ENCODE measurements at places on chromosomes 4 and X.
A peak's percentile ranks its signal among the peaks of the same experiment; 100 is the strongest.

DNA sequence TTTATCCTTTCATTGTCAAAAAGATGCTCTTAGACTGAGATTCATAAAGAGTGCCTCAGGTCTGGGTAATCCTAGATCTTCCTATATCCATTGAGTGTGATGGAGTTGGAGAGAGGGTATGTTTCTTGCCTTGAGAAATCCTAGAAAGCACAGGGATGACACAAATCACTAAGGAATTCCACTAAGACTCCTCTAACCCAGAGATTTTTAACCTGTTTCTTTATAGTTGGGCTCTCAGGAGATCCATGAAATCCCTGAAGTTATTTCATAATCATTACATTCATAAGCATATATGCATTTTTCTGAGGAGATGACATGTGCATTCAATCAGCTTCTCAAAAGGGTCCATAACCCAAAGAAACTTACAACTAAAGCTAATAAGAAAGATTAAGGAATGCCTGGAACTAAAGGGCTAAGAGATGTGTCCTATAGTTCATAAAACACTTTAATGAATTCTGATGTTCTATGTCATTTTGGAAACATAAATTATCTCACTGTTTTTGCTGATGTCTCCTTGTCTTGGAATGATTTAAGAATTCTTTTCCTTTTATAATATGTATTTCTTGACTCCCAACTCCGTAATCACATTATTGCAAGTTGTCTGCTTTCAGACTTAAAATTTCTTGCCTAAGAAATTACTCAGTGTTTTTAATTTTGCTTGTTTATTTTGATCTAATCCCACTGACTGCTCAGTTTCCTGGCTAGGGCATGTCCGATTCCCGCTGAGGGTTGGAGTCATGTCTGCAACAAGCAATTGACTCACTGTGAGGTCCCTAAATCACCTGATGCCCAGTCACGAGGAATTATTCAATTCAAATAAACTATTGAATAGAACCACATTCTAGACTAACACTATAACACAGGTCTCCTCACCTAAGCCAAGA lies 2.8 kb upstream of the AMTN start:
- DNase-seq = no peak

DNA sequence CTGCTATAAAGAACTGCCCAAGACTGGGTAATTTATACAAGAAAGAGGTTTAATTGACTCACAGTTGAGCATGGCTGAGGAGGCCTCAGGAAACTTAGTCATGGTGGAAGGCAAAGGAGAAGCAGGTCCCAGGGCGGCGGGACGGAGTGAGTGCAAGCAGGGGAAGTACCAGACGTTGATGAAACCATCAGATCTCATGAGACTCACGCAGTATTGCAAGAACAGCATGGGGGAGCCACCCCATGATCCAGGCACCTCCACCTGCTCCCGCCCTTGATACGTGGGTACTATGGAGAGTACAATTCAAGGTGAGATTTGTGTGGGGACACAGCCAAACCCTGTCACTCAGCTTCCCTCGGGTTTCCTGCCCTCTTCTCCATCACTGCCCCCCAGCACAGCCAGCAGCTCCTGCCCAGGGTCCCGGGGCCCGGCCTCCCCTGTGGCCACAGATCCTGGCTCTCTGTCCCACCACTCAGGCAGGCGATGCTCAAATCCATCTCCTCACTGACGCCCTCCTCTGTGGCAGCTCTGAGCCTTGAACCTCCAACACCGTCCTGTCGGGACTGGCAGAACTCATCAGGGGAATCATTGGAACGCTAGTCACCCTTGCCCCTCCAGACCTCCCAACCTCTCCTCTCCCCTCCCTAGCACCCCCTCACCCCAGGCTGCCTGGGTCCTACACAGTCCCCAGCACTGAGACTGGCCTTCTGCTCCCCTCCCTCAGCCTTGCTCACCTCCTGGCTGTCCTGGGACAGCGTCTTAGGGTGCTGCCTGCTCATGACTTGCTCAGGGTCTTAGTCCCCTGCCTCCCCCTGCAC lies 37.6 kb downstream of the FGFRL1 start:
- peak; percentile 56 for DNase-seq

GRCh38 chr4:18676526-18676915 lies 655.0 kb upstream of the LCORL start:
- no peak for DNase-seq

GRCh38 chr4:1771555-1772305 lies 21.4 kb upstream of the FGFR3 start:
- DNase-seq = no peak

GRCh38 chr4:3857269-3857926 lies 91.2 kb downstream of the ADRA2C start:
- DNase-seq = no peak

DNA sequence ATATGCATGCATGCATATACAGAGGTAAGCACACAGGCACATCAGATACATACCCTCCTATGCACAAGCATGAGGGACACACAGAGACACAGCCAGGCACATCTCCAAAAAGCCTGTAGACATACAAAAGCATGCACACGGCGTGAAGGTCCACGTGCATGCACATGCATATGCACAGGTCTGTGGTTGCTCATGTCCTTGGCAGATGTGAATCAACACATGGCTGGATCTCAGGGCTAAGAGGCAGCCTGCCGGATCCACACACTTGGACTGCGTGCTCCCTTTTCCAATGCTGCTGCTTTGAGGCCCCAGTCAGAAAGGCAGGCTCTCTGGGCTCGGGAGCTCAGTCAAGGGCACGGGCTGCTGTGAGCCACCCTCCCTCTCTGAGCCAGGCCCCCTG lies 3.6 kb downstream of the STARD8 start:
- no peak for DNase-seq

GRCh38 chr4:146041139-146042004 lies 102.7 kb upstream of the ZNF827 start:
- no peak for DNase-seq

GRCh38 chr4:145487631-145488030 lies 6.0 kb downstream of the SMAD1 start:
- no peak for DNase-seq

DNA sequence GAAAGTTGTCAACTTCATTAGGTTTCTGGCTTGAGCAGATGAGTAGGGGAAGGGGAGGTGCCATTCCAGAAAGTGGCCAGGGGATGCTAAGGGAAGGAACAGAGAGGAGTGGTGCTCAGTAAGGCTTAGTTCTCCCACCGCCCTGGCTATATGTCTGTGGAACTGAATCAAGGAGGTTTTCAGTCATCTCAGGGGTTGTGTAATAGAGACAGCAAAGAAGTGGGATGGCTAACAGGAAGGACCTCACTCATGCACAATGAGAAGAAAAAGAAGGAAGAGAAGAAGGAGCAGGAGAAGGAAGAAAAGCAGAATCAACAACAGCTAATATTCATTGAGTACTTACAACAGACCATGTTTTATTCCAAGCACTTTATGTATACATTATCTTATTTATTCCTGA lies 368.7 kb downstream of the MID1IP1 start:
- DNase-seq = no peak

DNA sequence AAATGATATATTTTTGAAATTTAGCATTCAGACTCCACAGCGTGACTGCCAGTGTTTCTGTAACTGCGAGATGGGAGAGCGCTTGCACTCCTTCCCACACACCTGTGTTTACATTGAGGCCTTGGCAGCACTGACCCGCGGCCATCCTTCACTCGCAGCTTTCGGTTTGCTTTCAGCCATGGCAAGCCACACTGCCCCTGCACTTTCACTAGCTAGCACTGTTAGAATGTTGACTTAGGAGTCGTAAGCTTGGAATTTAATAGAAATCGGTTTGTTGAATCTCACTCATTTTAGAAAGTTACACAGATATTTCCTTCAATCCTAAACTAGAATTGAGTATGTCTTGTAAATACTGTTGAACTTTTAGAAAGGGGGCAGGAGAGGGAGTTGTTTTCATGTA lies 136.2 kb downstream of the CFAP299 start:
- no peak for DNase-seq

GRCh38 chrX:85243155-85243554 lies 424 bp downstream of the SATL1 start:
- no peak for DNase-seq

DNA sequence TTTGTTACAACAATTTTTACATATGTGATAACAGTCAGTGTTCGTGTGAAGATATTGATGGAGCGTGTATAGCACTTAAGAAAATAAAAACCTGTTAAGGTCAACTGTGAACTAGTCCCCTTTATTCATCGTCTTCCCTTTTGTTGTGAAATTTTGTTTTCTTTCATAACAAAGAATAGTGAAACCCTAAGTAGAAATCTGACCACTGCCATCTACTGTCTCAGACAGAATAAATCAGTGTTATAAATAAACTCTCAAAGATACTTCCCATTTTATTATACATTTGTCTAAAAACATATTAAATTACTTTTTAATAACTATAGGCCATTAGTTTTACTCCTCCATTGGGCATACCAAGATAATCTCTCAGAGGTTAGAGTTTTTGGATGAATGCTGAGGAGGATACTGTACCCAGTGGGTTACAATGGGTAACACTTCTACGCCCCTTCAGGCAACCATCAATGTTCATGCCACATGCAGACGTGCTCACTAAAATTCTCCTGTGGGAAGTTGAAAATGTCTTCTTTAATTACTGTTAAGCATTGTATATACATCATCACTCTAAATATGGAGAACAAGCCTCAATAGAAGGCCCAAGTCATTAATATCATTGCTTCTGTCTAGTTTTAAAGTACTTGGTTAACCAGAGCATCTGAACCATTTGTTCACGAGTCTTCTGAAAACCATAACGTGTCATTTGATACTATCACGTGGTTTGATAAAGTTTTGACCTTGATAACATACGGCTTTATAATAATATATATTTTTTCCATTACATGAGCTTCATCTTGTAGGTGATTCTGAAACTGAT lies 171.2 kb downstream of the TMA16 start:
- no peak for DNase-seq

- no peak for DNase-seq
Measured at GRCh38 chr4:23476515-23477090, 413.2 kb downstream of the PPARGC1A start.

GRCh38 chr4:130336585-130337217 lies 1240.7 kb downstream of the C4orf33 start:
- no peak for DNase-seq

- no peak for DNase-seq
Measured at GRCh38 chr4:8370835-8371595, 69.5 kb downstream of the ACOX3 start.

- DNase-seq = peak; percentile 51
Measured at GRCh38 chr4:143337600-143338287, 1.1 kb downstream of the GAB1 start.

DNA sequence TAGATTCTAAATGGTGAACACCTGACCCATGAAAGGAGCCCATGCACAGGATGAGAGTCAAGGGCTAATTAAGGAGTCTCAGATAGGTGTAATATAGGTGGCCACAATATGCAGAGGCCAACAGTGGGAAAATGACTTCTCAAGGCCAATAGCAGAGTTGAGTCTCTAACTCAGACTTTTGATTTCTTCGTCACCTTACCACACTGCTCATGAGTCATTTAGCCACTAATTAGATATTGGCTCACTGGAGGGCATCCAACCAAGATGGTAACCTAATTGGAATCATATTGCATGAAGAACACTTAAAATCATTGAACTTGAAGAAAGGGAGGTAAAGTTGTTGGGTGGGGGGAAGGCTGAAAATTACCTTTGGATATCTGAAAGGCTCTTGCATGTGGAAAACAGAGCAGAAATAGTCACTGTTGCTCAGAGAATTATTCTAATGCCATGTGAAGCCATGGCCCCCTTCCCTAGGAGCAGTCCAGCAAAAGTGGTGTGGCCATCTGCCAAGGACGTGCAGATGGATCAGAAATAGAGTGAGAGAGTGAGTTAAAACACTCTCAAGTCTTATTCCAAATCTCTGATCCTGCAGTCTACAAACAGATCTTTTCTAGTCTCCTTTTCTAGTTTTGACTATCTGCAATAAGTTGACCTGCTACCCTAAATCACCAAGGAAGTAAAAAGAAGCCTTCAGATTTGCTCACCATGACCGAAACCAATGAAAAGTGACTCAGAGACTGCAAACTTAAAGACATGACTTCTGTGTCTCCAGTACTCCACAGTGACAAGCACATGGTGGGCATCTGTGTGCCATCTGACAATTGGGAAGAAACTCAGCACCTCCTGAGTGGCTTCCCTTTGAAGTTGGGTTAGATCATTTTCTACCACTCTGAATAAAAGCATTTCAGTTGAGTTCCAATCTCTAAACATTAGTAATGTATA lies 93.9 kb upstream of the C1QTNF7 start:
- DNase-seq = no peak

DNA sequence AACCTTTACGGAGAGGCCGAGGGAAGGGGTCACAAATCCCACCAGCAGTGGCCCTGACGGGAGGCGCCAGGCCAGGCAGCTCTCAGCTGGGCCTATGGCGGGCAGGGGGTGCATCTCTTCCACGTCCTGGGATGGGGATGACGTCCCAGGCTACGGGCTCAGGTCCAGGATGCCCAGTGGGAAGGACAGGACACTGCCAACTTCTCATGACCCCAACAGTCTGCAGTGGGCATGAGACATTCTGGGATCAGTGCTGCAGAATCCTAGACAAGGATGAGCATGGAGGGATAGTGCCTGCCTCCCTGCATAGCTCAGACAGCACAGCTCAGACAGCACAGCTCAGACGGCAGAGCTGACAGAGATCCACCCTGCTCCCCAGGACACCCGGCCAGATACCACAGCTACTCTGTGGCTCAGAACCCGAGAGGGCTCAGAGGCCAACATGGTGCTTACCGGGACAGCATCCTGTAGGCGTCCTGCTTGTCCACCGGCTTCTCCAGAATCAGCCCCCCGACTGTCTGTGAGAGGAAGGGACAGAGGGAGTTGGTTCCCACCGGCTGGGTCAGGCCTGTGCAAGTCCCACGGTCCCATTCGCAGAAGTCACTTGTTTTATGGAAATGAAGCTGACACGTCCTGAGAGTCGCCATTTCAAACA lies 17.3 kb downstream of the ASMTL start:
- DNase-seq = peak; percentile 47

GRCh38 chr4:47482326-47482725 lies 2.7 kb upstream of the ATP10D start:
- no peak for DNase-seq

- no peak for DNase-seq
Measured at GRCh38 chr4:43282534-43282933, 390.0 kb downstream of the GRXCR1 start.

DNA sequence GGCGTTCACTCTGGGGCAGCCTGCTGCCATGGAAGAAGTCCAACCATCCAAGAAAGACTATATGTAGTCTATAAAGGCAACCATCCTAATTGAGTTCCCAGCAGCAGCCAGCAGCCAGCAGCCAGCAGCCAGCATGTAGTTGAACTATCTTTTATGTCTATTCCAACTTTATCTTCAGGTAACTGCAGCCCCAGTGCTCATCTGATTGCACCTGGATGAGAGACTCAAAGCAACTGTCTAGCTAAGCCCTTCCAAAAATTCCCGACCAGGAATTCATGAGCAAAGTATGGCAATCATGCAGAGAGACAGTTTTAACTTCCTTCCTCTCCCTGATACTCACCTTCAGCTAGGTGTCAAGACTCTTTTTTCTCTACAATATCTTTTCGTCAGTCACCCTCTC lies 216.8 kb downstream of the ANTXR2 start:
- DNase-seq = no peak

All from activated CD8-positive, alpha-beta memory T cell treated with anti-CD3 and anti-CD28 coated beads, Interleukin-2, amount 50 U/mL, for 48 hours (primary cell).